H4 (cell line): ENCODE measurements at places on chromosomes 1 and 21.

DNA sequence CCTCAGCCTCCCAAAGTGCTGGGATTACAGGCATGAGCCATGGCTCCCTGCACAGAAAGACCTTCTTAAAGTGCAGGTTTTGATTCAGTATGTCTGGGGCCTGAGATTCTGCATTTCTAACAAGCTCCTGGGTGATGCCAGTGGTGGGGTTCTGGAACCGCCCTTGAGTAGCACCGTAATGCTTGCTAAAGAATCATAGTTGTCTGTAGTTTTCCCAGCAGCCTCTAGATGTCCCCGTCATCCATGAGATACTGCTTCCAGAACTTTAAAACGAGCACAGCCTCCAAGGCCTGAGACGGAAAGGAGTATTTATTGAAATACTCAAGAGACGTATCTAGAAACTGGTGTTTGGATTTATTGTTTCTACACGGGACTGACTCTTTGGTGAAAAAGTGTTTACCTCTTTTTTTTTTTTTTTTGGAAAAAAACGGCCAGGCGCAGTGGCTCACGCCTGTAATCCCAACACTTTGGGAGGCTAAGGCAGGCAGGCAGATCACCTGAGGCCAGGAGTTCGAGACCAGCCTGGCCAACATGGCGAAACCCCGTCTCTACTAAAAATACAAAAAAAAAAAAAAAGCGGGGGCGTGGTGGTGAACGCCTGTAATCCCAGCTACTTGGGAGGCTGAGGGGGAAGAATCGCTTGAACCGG is 2.6 kb upstream of the TOR3A start:
- DNase-seq: peak; percentile 63

GRCh38 chr21:32756096-32756495 is 15.5 kb downstream of the PAXBP1 start:
- no peak for DNase-seq

GRCh38 chr1:243473227-243474135 is 217.6 kb downstream of the SDCCAG8 start:
- DNase-seq: no peak

- DNase-seq: no peak
Observed at GRCh38 chr1:65904681-65905083, 112.0 kb downstream of the PDE4B start.

DNA sequence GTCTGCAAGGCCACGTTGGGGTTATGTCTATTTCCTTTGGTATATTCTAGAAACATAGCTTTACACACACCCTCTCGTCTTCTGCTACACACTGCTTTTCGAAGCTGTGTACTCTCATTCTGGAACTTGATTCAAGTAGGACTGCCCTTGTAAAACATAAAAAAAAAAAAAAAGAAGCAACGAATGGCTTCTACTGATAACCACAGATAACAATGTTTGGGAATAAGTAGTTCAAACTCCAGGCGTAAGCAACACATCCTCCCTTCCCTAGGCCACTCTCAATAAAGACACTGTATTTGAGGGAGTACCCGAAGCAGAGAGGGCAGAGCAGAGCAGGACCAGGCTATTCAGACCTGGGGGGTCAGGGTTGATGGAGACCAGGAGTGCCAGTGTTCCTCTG is 496.7 kb downstream of the MATN1 start:
- no peak for DNase-seq

- DNase-seq: no peak
Observed at GRCh38 chr1:212699625-212700222, at the start of gene BATF3. TSS of gene BATF3 (minus strand) at chr1:212699840. CDS start at chr1:212699762, 78 bp downstream.

DNA sequence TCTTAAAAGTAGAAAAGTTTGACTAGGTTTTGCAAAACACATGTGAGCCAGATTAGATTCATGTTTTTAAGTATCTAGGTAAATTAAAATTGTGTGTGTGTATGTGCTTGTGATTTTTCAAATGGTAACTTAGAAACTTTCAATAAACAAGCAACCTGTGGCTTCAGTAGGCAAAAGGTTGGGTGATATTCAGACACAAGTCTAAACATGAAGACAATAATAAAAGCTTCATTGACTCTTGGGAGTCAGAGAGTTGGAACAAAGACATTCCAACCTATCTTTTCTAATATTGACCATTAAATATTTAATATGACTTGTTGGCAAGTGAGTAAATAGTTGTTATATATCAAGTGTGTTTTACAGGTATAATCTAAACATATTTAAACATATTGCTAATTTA is 1049.6 kb upstream of the ADGRL4 start:
- no peak for DNase-seq

DNA sequence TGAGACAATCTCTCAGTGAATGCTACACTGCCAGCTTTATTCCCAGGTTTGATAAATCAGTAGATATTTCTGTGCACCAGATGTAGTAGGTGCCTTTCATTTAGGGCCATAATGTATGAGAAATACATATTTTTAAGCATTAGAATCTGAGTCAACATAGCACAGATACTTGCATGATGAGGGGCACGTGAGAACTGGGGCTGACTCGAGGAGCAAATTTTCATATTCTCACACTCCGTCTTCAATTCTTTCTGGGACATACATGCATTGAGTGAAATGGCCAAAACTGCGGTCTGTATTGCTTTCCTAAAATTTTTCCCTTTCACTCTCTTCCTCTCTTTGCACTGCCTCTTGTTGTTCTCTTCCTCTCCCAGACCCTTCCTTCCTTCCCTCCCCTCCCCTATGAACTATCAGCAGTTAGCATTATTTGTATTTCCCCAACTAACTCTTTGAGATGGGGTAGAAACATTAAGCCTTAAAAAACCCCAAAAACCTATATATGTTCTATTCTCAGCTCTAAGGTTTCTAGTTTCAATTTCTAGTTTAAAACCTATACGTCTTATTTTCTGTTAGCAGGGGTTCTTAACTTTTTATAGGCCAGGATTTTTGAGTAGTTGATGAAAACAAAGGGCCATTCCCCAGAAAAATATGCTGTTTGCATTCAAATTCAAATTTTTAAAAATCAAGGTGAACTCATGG is 289.1 kb downstream of the PTBP2 start:
- no peak for DNase-seq

DNA sequence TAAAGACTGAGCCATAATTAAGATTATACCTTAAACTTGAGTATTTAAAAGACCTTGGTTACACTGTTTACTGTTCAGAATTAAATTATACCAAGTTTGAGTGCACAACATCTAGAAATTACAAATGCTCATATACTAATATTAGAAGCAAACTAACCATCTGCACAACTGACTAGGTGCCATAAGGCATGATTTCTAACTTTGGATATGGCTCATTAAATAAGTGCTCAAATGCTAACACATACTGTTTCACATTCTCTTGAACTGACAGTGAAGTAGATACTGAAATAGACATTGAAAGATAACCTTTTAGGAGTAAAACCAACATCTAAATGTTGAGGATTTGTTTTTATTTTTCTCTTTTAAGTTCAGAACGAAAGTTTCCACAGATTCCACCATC is 74.1 kb downstream of the PRKAA2 start:
- DNase-seq: no peak

DNA sequence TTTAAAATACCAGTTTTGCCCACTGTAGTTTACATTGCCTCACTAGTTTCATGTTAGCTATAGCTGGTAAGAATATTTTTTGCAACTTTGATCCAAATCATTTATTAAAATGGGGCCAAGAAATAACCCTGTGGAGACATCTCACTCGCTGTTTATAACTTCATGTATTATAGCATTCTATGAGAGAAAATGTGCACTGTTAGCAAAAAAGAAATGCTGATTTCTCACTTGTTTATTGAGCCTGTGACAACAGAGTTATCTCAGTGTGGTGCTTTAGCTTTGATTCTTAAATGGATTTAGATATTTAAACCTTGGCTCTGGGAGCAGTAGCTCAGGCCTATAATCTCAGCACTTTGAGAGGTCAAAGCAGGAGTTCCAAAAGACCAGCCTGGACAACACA is 127.9 kb downstream of the PIK3R3 start:
- no peak for DNase-seq

DNA sequence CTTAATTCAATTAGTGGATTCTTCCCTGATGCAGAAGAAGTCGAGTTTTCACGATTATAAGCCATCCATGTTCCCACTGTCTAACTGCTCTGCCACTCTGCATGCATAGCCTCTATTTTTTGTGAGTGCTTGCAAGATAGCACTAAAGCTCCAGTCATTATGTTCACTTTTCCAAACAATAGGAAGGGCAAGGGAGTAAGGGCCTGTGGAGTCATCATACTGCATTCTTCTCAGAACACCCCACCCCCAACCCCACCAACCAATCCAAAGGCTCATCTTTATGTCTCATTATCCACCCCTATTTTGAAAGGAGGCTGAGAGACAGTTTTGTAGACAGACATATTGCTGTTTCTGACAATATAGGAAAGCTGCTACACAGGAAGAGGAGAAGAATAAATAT is 471.7 kb upstream of the ADGRL2 start:
- no peak for DNase-seq

GRCh38 chr1:66999640-67000400 is 54.1 kb downstream of the SLC35D1 start:
- DNase-seq: no peak

GRCh38 chr1:103344930-103345329 is 180.6 kb upstream of the RNPC3 start:
- DNase-seq: no peak

GRCh38 chr21:41976611-41977010 is 22.8 kb upstream of the C2CD2 start:
- no peak for DNase-seq

DNA sequence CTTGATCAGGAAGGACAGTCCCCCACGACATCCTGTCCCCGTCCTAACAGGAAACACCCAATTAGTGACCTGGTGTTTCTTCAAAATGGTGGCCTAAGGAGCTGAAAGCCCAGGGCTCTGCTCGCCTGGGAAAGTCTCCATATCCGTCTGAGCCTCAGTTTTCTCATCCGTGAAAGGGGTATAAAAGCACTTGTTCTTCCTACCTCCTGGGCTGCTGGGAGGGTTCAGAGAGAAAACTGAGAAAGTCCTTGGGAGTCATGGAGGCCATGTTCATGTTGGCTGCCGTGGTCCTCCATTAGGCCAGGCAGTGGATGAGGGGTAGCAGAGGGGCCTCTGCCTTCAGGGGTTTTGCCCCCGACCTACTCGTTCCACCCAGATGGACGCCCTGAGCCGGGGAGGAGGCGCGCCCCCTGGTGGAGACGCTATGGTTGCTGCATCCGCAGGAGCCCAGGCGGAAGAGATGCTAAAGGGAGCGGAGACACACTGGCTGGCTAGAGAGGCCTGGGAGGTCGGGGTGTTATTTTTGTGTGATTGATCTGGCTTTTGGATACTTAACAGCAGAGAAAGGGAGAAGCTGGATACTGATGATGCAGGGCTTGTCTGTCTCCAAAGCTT is 113.5 kb downstream of the PRDM2 start:
- DNase-seq: no peak

GRCh38 chr21:38312822-38313221 is 56.0 kb downstream of the KCNJ15 start:
- DNase-seq: no peak

DNA sequence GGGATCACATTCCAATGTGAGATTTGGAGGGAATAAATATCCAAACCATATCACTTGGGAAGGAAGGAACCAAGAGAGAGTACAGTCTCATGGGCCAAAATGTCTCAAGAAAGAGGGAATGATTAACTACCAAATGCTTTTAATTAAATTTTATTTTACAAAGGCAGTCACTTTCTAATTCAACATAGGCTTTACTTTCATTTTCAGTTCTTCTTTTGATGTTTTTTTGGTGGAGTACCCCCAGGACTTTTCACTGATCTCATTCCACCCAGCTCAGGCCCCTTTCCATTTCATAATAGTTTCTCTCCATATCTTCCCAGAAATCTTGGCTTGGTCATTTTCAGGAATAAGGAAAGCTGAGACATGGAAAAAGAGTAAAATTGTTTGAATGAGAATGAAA is 5.1 kb upstream of the SLAMF7 start:
- no peak for DNase-seq

- DNase-seq: no peak
Observed at GRCh38 chr21:31683029-31683428, 23.5 kb downstream of the SOD1 start.

DNA sequence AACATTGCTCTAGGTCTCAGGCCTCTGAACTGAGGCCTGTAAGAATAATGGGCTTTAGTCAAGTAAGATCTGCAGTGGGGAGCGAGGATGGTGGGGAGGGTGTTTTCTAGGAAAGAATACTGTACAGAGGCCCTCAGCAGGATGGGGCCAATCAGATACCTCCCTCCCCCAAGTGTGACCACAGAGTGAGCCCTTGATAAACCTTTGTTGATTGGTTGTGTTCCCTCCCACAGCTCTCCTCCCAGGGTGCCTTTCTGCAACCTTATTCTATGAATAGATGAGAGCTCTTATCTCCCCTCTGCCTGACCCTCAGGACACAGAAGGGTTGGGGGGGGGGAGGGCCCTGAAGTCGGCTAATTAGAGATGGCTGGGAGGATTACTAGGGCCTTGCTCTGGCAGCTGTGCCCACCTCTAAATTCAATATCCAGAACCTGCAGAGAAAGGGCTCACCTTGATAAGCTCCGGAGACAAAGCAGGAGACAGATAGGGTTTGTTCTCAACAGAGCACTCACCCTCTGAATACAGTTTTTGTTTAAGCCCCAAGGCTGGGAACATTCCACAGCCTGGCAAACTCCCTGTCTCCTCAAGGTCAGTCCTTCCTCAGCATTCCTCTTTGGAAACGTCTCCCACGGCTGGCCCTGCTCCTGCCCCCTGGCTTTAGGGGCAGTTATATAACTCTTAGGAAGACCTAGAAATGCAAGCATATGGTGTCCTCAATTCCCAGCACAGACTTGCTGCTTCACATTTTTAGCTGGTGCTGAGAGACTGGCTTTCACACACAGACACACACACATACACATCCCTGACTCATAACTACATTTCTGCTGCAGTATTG is 42.9 kb downstream of the ATP1A1 start:
- DNase-seq: no peak

DNA sequence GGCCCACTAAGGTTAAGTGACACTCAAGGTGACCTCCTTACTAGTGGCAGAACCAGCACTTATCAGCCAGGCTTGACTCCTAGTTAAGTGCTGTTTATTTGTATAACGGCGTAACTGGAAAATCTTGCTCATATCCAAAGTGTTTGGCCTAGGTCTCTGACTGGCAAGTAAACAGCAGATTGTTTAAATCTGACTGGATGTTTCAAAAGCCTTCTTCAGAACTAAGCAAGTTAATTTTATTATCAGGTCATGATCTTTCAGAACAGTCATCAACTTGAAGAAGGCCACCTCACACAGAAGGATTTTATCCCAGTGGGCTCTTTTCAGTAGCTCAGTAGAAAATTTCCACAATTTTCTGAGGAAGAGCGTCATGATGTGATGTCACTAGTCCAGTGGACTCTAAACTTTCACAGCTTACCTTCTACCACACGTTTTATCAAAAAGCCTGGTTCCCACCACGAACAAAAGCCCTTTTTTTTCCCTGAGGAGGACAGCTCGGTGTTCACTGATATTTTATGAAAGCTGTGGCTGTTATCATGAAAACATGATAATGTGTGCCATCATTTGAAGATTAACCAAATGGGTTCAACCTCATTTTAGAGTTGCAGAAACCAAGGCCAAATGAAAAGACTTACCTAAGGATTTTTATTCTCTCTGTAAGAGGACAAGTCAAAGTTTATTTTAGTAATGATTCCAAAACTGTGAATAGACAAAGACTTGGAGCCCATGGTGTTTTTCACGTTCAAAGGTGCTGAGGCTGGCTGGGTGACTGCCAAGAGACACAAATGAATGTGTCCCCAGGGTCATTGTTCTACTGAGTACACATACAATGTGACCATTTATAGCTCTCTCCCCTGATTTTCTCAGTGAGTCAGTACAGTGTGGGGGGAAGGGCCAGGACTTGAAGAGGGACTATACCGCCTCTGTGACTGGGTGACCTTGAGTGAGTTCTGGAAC is 9.1 kb downstream of the SGIP1 start:
- DNase-seq: peak; percentile 83

GRCh38 chr1:234001817-234002216 is 97.3 kb downstream of the SLC35F3 start:
- DNase-seq: no peak
